ENCODE measurements at places on chromosomes 3 and 15. TPM values are rescaled to one million over a fixed set of nuclear protein-coding genes. Genes with fewer than 3 reads are reported as not detected.

FILIP1L gene
- total RNA-seq: 11.7 TPM

MYLK gene
- 46.6 TPM for total RNA-seq

SPATA12 gene
- total RNA-seq: not detected

TLR9 gene
- not detected for total RNA-seq

Data from regular cardiac myocyte (primary cell).